H54 (cell line): ENCODE measurements at places on chromosomes 13 and 19.

GRCh38 chr13:24717217-24717616 is 37.0 kb downstream of the ATP12A start:
- DNase-seq: no peak

GRCh38 chr13:113557013-113557412 is 27.5 kb upstream of the TFDP1 start:
- no peak for DNase-seq

DNA sequence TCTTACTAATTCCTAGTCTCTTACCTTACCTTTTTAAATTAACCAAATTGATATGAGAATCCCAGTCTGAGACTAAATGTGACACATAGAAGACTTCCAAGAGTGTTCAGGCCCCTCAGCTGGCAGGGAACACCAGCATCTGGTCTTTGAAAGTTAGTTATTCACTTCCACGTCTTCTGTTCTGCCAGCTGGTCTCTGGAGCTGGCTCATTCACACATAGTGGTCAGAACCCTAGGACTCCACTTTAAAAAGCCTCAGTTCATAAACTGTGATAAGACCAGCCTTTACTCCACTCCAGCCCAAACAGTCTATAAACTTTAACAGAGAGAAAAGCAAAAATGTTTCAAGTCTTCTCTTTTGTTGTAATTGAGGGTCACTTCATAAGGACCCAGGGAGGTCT is 263.0 kb downstream of the DCT start:
- DNase-seq: no peak

GRCh38 chr13:48154671-48155070 is 59.8 kb upstream of the MED4 start:
- DNase-seq: no peak

GRCh38 chr19:34260771-34261173 is 6.4 kb downstream of the GARRE1 start:
- no peak for DNase-seq

GRCh38 chr13:85657942-85658341 is 141.3 kb downstream of the SLITRK6 start:
- DNase-seq: no peak

DNA sequence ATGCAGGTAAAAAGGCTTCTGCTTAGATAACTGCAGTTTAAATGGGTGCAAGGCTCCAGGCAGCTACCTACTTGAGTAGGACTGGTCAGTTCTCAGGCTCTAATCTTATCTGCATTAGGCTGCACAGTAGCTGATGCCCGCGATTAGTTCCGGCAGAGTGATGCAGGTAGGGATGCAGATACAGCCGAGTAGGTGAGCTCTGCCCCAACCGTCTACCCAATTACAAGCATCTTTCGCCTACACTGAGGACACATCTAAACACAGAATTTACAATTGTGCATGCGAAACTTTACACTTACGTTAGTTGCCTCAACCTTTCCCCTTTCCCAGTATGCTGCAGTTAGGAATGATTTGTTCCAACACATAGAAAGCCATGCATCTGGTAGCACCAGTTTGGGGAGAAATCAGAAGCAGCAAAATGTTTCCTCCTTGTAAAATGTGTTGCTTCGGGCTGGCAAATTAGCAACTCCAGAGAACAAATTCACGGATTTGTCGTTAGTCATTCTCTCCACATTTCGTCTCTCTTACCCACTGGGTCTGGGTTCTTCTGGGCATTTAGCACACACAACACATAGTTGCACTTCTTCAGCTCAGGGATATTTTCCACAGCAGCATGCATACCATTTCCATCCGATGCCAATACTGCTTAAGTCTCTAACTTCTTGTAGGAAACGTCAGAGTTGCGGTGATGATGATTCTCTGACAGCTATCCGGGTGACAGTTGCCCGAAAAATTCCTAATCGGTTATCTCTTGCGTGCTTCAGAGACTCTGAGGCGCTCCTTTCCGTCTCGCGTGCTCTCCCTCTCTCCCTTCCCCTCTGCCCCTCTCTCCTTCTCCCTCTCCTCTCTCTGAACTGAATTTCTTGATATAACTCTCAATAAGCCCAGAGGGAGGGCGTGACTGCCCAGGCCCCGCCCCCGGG is at the start of gene PCDH9:
Gene PCDH9, minus strand, starts transcription at position 856 of the 923 bp plus-strand sequence. CDS start 1,896 bp downstream, outside the sequence.
- DNase-seq: peak; percentile 10

DNA sequence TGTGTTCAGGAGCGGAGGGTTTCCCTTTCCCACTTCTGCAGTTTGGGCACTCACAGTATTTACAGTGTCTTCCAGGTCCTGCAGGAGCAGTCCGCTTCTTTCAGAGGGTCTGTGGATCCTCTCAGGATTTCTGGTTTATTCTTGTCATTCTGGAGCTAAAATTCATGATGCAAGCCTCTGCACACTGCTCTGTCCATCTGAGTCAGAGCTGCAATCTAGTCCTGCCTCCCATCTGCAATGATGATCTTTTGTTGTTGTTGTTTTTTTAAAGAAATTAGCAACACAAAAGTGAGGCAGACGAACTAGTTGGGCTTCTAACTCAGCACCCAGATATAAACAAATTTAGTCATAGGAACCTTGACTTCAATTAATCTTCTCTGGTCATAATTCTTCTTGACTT is 86.5 kb downstream of the DLEU7 start:
- DNase-seq: no peak

DNA sequence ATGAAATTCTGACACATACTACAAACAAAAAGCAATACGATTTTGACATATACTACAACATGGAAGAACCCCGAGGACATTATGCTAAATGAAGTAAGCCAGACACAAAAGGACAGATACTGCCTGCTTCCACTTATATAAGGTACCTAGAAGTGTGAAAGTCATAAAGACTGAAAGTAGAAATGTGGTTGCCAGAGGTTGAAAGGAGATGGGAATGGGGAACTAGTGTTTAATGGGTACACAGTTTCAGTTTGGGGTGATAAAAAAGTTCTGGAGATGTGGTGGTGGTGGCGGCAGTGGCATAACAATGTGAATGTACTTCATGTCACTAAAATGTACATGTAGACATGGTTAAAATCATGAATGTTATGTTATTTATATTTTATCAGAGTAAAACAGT is 12.1 kb upstream of the NDFIP2 start:
- DNase-seq: no peak

- DNase-seq: no peak
Observed at GRCh38 chr19:16285769-16286498, 38.7 kb upstream of the KLF2 start.

- DNase-seq: no peak
Observed at GRCh38 chr13:112240076-112240475, 136.1 kb upstream of the SPACA7 start.

DNA sequence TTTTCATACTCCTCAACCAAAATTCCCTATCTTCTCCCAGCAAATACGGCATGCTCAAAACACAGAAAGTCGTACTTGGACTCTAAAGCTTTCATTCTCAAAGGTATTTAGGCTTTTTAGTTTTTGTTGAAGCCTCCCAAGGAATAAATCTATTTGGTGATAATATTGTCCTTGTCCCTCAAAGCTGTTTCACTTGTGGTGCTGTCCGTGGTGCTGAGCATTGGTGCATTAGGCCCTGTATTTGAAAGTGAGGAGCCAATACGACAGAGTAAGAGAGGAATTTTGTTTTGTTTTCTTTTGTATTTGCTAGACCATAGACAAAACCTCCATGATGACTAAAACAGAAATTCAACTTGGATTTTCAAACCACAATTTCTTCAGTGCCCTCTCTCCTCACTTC is 3.2 kb upstream of the LGALS13 start:
- DNase-seq: peak; percentile 9

DNA sequence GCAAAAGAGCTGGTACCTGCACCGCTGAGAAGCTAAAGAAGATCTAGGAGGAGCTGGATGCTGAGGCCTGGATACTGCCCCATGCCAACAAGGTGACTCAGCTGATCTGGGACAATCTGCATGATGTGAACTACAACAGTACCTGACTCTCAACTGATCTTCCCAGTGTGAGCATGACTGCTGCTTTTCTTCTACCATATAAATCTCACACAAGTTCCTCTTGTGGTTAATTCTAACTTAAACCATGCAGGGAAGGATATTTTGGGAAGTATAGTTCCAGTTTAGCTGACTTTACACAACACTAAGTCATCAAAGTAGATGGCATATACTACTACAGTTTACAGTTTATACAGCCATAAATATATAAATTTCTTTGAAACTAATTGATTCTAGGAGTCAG is 91.9 kb downstream of the SLAIN1 start:
- no peak for DNase-seq

- no peak for DNase-seq
Observed at GRCh38 chr13:40485611-40486517, 180.6 kb downstream of the FOXO1 start.

GRCh38 chr13:87094646-87095045 is 576.5 kb upstream of the SLITRK5 start:
- no peak for DNase-seq

GRCh38 chr19:53870485-53870844 is 2.8 kb downstream of the MYADM start:
- DNase-seq: no peak

DNA sequence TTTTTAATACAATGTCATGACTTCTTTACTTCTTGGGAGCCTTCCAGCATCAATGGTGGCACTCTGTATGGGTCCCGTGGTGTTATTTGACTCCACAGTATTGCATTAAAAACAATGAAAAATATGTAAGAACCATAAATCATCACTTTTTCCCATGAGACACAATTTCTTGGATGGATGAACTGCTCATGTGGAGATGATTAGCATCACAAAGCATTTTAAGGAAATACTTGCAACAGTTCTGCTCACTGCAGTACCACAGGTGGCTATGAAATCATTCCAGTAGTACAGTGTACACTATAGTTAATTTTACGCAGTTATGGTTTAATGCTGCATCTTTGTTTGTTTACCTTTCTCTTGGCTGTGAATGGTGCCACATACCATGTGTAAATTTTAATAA is 37.2 kb upstream of the C1QTNF9B start:
- DNase-seq: no peak
